HT1080 (cell line): ENCODE measurements at places on chromosomes 1 and 21. TPM values are rescaled to one million over a fixed set of nuclear protein-coding genes. Genes with fewer than 3 reads are reported as not detected.

DNA sequence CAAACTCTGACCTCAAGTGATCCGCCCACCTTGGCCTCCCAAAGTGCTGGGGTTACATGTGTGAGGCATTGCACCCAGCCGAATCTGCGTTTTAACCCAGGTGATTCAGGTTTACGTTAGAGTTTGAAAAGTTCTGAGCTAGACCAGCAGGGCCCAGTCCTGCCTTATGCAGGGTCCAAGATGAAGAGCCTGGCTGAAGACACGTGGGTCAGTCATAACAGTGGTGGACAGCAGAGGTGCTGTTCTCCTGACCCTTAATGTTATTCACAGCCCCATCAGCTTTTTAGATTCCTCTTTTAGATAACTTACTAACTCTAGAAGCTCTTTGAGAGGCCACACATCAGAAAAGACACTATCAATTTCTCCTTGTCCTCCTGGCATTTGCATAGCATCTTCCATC, 50.0 kb downstream of the GNG4 start:
- DNase-seq, result no peak

Gene SPRR3
- not detected in 2 replicates for total RNA-seq

Gene SAMD11
- total RNA-seq, result 0.37 and 0.50 TPM in 2 replicates

DNA sequence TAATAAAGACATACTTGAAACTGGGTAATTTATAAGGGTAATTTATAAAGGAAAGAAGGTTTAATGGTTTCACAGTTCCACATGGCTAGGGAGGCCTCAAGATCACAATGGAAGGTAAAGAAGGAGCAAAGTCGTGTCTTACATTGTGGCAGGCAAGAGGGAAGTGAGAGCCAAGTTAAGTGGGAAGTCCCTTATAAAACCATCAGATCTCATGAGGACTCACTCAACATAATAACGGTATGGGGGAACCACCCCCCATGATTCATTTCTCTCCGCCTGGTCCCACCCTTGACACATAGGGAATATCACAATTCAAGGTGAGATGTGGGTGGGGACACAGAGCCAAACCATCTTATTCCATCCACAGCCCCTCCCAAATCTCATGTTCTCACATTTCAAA, 76.8 kb upstream of the ZNF678 start:
- DNase-seq, result no peak
